ENCODE measurements at places on chromosomes 16 and 17. TPM values are rescaled to one million over a fixed set of nuclear protein-coding genes. Genes with fewer than 3 reads are reported as not detected.

DNA sequence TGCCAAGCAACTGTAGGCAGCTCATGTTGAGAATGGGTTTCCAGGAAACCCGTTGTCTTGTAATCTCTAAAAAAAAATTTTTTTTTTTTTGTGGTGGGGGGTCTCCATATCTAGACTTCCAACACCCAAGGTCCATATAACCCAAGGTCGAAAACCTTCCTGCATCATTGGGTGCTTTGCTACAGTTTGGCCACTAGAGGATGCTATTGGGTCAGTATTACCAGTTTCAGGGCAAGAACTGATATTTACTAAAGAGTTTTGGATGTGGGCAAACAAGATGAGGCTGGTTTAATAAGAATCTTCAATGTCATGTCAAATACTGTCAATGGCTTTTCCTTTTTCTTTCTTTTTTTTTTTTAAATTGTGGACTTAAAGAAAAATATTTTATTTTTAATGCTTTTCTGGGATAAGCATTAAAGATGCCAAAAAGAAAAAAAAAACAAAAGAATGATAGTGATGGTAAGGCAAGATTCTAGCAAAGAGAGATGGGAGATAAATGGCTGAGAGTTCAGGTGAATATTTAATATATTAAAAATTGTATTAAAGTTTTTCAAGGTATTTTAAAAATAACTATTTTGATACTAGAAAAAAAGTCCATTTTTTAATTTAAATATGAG, 62.2 kb downstream of the DHRS7C start:
- DNase-seq = no peak

- no peak for DNase-seq
Observed at GRCh38 chr16:85187002-85187401, 74.7 kb upstream of the CIBAR2 start.

DNA sequence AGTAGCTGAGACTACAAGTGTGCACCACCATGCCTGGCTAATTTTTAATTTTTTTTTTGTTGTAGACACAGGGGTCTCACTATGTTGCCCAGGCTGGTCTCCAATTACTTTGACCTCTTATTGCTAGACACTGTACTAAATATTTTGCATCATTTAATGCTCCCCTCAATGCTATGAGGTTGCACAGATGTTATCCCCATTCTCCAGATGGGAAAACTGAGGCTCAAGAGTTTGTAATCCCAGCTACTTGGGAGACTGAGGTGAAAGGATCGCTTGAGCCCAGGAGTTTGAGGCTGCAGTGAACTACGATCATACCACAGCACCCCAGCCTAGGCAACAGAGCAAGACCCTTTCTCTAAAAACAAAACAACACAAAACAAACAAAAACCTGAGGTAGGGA, 443.3 kb upstream of the C16orf82 start:
- no peak for DNase-seq

DNA sequence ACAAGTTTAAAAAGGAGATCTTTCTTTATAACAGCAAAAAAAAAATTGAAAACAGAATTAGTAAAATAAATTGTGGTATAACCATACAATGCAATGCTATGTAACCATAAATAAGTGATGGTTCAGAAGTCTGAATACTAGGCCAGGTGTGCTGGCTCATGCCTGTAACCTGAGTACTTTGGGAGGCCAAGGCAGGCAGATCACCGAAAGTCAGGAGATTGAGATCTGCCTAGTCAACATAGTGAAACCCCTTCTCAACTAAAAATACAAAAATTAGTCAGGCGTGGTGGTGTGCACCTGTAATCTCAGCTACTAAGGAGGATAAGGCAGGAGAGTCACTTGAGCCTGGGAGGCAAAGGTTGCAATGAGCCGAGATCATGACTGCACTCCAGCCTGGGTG, 34.6 kb downstream of the CCT6B start:
- DNase-seq = no peak

GRCh38 chr16:11977376-11978041, 975 bp downstream of the SNX29 start:
- DNase-seq = no peak

DNA sequence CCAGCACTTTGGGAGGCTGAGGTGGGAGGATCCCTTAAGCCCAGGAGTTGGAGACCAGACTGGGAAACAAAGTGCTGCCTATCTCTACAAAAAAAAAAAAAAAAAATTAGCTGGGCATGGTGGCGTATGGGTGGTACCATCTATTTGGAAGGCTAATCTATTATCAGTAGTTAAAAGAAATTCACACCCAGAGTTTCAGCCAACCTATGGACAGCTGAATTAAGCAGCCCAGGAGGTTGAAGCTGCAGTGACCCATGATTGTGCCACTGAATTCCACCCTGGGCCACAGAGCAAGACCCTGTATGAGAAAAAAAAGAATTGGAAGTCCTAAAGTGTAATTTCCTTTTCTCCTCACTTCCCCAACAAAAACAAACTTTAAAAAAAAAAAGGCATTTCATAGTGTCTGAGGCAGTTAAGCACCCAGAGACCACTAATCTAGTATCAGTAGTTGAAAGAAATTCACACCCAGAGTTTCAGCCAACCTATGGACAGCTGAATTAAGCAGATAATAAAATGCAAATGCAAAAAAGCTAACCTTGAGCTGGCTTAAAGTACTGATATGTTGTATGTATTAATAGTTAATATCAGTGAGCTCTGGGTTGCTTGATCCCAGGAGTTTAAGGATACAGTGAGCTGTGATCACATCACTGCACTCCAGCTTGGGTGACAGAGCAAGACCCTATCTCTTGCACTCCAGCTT, 18.1 kb downstream of the CLTC start:
- DNase-seq = no peak

DNA sequence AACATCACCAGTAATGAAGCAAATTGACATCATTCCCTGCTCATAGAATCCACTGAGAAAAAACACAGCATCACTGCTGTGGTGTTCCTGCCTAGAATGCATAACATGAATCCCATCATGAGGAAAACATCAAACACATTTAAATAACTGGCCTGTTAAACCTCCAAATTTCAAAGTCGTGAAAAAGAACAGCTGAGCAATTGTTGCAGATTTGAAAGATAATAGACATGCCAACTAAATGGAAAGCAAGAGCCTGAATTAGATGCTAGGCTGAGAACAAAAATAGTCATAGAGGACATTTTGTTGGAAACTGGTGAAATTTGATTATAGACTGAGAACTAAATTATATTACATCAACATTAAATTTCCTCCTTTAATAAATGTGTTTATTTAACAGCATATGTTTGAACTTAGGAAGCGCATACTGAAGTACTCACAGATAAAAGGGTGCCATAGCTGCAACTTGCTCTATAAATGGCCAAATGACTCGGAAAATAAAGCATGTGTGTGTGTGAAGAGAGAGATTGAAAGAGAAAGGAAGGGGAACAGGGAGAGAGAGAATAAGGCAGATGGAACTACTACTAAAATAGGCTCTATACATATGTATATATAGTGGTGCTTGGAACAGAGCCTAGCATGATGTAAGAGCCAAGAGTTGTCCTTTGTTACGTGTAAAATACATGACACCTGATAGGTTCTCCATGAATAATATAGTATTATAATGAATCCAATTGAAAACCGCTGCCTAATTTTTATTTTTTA, 305.0 kb upstream of the MON1B start:
- DNase-seq = no peak

DNA sequence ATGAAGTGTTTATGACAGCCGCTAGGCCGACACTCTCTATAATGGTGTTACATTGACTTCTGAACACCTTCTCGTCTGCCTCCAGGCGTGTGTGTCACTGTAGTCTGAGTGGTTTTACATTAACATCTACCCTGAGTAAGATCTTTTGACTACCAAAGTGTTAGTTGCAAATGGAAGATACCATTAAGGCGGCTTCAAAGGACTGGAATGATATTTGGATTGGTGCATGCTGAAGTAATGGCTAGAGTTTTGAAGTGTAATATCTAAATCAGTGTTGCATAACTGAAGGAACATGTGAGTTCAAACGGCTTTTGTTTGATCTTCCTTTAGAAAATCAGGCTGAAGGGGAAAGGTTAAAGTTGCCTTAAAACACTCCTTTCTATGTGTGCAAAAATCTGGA, 52.2 kb downstream of the BCAS3 start:
- no peak for DNase-seq

GRCh38 chr17:80026359-80027042, 9.2 kb downstream of the TBC1D16 start:
- peak; percentile 70 for DNase-seq

DNA sequence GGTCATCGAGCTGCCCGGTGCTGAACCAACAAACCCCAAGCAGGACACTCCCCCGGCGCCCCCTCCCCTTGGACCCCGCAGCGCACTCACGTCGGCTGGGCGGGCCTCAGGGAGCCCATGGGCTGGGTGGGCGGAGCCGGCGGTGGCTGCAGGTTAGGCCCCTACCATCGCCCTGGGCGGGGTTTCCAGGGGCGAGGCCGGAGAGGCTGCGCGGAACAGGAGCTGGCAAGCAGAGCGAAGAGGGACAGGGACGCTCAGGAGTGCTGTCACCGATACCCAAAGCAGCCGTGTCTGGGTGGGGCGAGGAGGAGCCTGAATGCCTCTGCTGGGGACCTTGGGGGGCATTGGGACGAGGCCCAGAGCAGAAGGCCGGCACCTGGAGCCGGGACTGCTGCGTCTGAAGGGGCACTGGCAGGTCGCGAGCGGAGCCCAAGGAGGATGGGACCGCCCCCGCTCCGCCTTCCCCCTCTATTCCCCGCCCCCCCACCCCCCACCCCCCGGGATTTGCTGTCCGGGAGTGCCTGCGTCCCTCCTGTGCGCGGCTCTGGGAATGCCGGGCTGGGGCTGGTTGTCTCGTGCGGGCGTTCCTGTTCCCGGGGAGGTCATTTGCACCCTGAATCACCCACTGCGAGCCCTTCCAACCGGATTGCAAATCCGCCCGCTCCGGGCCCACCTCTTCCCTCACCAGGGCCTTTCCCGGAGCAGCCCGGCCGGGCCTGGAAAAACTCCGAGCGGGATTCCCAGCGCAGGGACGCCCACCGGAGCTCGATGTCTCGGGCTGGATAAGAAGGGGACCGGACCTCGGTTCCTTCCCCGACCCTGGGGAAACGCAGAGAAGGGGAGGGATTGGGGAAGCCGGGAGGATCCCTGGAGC, 902 bp downstream of the ARHGAP27 start:
- peak; percentile 84 for DNase-seq

GRCh38 chr16:86343027-86343795, 167.1 kb upstream of the FOXF1 start:
- no peak for DNase-seq

- no peak for DNase-seq
Observed at GRCh38 chr16:50468749-50469078, 79.5 kb upstream of the NKD1 start.

DNA sequence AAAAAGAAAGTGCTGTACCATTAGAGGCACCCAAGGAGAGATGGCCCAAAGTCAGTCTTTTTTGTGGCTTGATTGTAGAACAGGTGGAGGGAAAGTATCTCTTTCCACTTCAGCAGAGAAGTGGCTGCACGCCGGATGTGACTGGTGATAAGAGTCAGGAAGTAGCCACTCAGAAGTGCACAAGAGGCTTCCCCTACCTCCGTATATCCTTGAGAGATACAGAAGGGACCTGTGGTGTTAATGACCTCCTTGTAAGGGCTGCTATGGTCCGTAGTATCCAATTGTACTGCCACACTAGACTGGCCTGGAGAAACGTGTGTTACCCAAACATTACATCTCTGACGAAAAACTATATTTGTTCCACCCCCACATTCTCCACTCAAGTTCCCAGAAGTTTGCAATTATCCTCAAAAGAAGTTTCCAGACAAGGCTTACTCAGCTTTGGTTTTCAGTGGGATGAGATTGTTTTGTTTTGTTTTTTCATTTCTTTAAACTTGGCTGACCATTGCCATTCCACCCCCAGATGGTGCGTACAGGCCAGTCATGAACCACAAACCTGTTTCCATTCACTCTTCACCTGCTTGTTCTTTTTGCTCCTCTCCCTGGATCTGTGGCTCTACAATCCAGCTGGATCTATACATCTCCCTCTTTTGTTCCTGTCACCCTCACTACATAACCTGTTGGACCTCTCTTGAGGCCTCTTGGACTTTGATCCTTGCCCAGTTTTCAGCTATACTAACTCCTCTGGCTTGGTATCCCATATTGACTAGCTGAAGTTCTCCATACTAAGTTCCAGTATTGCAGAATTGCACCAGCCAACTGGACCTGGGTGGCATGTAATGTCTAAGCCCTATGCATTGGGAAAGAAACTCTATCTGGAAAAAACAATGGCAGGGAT, 20.7 kb upstream of the MED13 start:
- no peak for DNase-seq

- DNase-seq = no peak
Observed at GRCh38 chr16:78916928-78917545, 683.5 kb downstream of the MAF start.

DNA sequence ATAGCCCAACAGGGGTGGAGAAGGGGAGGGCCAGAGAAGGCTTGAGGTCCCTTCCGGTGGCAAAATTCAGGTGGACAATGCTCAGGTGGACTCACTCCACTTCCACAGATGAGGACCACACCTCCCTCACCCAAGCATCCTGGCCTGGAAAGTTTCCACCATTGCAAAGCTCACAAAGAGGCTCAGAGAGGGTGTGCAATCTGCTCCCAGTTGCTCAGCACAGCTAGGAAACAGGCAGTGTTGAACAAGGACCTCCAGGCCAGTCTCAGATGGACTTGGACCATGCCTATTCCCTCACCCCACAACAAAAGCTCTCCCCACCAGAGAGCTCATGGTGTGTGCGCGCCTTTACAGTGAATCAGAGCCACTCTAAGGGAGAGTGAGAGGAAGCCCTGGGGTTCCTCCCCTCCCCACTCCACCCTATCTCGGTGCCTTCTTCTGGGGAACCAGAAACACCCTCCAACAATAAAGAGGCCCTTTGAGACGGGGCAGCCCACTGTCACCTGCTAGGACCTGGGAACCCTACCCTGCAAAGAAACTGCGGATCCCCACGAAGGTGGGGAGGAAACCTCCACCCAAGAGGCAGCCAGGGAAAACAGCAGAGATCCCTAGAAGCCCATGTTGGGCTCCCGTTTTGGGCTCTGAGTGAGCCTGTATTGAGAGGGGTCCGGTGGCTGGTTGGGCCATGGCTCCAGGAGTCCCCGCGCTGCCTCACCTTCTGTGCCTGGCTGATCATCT, 1.6 kb downstream of the FAM83G start:
- no peak for DNase-seq

GRCh38 chr17:77428020-77428748, 287.4 kb downstream of the SEC14L1 start:
- DNase-seq = no peak

RRAD gene
- total RNA-seq = 11.1 TPM

CCL17 gene
- total RNA-seq = not detected

ZNF597 gene
- total RNA-seq = 2.1 TPM

ASIC2 gene
- not detected for total RNA-seq

SLC13A2 gene
- total RNA-seq = not detected

C17orf50 gene
- not detected for total RNA-seq

SP6 gene
- 0.48 TPM for total RNA-seq

Data from breast epithelium (tissue), 4 donors.